Mesenteric fat pad (tissue), 1 donor: ENCODE measurements at places on chromosomes 16 and 17. TPM values are rescaled to one million over a fixed set of nuclear protein-coding genes. Genes with fewer than 3 reads are reported as not detected.

GRCh38 chr16:89924297-89924924 is 1.3 kb downstream of the TUBB3 start:
- no peak for DNase-seq

DNA sequence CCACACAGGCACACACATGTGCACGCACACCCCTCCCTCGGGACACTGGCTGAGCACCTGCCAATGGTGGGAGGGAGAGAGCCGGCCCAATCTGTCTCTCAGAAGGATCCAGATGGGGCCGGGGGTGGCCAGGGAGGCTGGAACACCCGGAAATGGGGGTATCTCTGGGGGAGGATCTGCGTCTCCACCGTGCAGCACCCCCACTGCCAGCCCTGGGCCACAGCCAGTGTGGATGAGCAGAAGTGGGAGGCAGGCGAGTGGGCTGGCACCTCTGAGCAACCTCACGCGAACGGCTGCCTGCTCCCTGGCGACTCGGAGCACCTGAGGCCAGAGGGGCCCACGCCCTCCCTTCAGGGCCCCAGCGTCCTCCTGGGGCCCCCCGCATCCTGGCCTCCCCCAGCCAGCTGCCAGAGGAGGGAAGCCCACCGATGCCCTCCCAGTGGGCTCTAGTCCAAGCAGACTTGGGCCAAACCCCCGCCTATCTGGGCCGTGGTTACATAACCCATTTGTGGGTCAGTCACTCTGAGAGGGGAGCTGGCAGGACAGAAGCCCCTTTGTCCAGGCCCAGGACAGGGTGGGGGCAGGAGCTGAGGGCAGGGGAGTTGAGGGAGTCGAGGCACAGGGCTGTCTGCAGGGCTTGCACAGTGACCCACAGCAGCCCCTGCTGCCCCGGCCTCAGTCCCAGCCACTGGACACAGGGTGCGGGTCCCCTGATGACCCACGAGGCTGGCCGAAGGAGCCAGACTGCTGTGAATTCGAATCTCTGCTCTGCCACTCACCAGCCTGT is 5.6 kb downstream of the CASKIN1 start:
- no peak for DNase-seq

GRCh38 chr17:63247706-63248105 is 198.4 kb downstream of the CYB561 start:
- DNase-seq: no peak

- DNase-seq: no peak
These were observed 205.9 kb downstream of the HS3ST3A1 start for GRCh38 chr17:13395862-13396261.

DNA sequence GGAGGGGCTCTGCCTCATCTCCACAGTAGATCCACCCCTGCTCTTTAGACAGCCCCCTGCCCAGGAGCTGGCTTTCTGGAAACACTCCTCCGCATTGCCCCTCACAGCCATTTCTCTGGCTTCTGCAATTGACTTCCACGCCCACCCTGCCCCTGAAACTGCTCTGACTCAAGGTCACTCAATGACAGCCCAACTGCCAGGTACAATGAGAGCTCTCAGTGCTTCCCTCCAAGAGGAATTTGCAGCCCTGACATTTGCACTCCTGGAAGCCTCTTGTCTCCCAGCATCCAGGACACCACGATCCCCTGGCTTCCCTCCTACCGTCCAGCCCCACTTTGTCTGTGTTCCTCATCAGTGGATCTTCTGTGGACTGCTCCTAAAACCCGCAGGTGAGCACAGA is 421.5 kb downstream of the SOX9 start:
- no peak for DNase-seq

DNA sequence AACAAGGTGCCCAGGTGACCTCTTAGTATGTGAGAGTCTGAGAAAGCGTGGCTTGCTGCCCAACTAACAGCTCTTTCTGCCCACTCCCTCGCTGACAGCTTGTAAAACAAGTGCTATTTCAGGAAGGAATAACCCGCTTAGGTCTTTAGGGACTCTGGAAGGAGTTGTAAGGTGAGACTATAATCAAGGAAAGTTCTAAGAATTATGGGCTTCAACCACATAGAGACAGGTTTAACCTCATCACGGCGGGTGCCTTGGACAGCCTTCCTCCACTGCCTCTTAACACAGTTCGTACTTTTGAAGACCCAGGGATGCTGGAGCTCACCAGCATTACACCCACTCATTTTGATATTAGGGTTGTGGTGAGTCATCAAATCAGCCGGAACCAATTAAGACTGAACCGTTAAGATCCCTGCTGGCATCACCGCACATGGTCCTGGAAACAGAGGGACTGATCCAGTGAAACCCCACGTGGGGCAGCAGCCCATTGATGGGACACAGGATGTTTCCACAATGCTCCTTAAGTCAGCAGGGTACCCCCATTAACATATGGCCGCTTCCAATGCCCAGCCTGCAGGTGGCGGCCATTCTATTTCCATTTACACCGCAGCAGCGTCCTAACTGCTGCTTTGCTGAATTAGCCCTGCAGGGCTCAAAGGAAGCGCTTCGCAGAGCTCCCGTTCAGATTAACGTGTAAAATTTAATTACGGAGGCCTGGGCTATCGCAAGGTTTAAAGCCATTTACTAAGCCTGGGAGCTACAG is 176.6 kb upstream of the SDK2 start:
- peak; percentile 57 for DNase-seq

- no peak for DNase-seq
These were observed 327.9 kb upstream of the SOX9 start for GRCh38 chr17:71792966-71793365.

DNA sequence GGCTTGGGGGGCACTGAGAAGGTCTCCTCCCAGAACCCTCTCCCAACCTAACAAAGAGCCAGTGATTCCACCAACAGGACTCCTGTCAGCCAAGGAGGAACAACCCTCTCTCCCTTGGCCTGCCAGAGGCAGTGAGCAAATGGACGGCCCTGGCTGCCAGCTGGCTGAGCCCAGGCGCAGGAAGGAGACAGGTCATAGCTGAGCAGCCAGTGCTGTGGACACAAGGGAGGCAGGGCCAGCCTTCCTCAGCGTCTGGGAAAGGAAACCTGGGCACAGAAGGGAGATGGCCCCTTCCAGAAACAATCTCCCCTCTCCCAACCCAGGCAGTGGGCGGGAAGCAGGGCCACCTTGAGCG is 2.1 kb downstream of the MPO start:
- DNase-seq: no peak

GRCh38 chr17:46178550-46179214 is 14.5 kb downstream of the KANSL1 start:
- DNase-seq: no peak

DNA sequence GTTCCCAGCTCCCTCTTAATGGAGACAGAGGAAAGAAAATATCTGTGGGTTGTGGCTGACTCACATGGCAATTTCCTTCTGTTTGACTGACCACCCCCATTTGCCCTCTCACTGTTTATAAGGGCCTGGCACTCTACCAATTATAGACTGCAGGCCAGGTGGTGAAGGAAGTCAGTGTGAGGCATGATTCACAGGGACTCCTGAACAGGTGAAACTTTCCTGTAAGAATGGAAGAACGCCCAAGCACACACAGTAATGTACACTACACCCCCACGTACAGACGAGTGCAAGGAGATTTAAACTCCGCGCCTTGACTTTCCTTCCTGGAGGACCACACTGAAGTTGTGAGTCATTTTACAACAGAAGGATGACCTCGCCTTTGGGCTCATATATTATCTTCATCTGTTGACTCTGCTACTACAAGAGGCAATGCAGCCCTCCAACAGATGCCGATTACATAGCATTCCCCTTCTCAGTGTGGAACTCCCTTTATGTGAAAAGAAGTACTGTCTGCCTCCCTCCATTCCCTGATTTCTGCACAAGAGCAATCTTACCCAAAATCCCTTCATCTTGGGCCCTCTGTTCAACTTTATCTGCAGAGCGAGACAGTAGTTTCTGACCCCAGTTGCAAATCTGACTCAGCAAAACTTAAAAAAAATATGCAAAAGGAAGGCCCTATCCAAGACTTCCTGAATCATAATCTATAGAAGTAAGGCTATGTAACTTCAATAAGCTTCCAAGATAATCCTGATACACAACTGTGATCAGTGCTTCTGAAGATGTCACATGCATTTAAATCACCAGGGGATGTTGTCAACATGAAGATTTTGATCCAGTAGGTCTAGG is 163.6 kb downstream of the SHISA6 start:
- DNase-seq: no peak

DNA sequence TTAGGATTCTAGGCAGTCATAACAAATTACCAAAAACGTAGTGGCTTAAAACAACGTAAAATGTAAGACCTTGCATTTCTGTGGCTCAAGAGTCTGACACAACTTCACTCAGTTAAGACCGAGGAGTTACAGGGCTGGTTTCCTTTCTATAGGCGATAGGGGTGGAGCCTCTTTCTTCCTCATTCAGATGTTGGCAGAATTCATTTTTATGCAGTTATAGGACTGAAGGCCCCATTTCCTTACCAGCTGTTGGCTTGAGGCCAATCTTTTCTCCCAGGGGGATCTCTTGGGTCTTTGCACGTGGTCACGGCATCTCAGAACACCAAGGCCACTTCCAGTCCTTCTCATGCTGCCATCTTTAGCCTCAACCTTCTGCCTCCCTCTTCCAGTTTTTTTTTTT is 145.2 kb downstream of the KCNJ2 start:
- no peak for DNase-seq

GRCh38 chr16:49431591-49432290 is 58.1 kb downstream of the C16orf78 start:
- peak; percentile 68 for DNase-seq

- no peak for DNase-seq
These were observed 89.2 kb downstream of the AMFR start for GRCh38 chr16:56336071-56336688.

- DNase-seq: no peak
These were observed 1.6 kb downstream of the FHOD1 start for GRCh38 chr16:67245674-67246080.

- DNase-seq: peak; percentile 57
These were observed 13.3 kb downstream of the TSPOAP1 start for GRCh38 chr17:58315281-58315711.

- no peak for DNase-seq
These were observed 17.0 kb upstream of the ITGAE start for GRCh38 chr17:3817851-3818605.

DNA sequence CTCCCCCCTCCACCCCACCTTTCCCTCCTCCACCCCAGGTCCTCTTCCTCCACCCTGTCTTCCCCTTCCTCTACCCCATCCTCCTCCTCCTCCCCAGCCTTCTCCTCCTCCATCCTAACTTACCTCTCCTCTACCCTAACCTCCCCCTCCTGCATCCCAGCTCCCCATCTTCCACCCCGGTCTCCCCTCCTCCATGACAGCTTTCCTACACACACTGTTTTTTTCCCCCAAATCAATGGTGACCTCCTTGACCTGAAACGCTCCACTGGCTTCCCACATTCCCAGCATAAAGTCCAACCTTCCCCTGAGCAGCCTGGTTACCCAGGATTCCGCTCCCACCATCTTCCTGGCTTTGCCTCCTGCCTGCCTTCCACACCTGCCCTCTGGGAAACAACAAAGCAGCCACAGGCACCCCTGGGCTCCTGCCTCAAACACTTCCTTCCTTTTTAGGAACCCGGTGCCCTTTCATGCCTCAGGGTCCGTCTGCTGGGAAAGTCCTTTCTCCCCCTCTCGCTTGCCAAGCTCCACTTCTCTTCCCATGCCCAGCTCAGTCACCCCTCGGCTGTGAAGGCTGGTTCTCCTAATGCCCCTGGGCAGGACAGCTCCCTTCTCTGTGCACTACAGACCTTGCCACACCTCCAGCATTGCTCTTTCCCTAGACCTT is 2.1 kb downstream of the RGS9 start:
- no peak for DNase-seq

DNA sequence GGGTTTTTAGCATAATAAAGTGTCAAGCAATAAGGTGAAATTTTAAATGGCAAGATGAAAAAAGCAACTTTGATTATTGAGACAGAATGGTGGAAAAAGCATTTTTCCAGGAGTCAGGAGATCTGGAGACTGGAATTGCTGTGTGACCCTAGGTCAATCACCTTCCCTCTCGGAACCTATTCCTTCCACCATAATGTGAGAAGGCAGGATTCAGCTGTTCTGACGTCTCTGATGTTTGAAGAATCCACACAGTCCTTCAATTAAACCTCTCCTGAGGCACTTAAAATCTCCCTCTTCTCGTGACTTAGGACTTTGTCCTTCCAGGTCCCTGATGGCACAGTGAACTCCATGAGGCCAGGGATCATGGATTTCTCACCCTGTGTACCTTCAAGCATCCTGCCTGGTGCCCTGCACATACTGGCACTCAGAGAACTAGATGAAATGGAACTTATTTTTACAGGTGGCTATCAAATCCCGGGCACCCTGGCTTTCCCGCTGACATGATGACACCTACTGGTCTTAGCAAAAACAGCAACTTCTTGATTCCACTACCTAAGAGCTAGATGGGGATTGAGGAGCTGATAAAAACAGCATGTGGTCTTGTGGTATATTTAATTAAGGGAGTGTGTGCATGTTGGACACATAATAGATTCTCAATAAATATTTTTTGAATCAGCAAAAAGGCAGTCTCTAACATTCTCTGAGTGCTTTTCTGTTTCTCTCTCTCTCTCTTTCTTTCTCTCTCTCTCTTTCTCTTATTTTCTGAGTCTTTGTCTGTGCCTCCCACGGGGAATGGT is 2.3 kb upstream of the CCDC182 start:
- no peak for DNase-seq

GRCh38 chr17:34321964-34322363 is 2.7 kb downstream of the CCL8 start:
- no peak for DNase-seq

- DNase-seq: no peak
These were observed 207.3 kb downstream of the CCDC182 start for GRCh38 chr17:57537524-57538410.

DNA sequence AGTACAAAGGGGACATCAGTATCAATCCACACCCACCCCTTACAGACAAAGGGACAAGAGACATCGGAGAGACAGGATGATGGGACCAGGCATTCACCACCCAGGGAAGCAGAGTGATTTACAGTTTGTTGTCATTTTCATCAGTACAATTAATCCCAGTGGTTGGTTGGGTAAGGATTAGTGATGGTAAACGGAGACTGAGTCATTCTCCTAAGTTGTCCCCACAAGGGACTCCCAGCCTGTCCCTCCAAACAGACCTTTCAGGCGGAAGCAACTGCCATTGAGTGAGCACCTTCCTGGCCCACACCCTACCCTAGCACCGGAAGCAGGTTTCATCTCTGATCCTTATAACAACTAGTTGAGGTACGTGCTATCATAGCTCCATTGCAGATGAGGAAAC is 11.2 kb downstream of the PPL start:
- no peak for DNase-seq

- no peak for DNase-seq
These were observed 16.3 kb upstream of the CBX4 start for GRCh38 chr17:79855331-79856124.

Gene C1QTNF8
- not detected for total RNA-seq

Gene ALOX15
- total RNA-seq: not detected

Gene LGALS9
- 116 TPM for total RNA-seq

Gene SGCA
- total RNA-seq: 0.32 TPM

Gene ANKRD40CL
- not detected for total RNA-seq

Gene MSI2
- 28.0 TPM for total RNA-seq

Gene OR1A1
- not detected for total RNA-seq

Gene TNFRSF13B
- not detected for total RNA-seq

Gene CKLF
- 41.6 TPM for total RNA-seq

Gene SALL1
- 0.45 TPM for total RNA-seq

Gene PDILT
- total RNA-seq: not detected

Gene C17orf107
- 3.0 TPM for total RNA-seq

Gene GLG1
- 102 TPM for total RNA-seq

Gene SLC43A2
- 31.4 TPM for total RNA-seq
